Dermis blood vessel endothelial cell (primary cell): ENCODE measurements at places on chromosomes 1 and 21.

GRCh38 chr1:44596511-44596910, 77.8 kb downstream of the TMEM53 start:
- DNase-seq, result no peak

GRCh38 chr1:91024481-91025119, 2.8 kb upstream of the ZNF644 start:
- no peak for DNase-seq

DNA sequence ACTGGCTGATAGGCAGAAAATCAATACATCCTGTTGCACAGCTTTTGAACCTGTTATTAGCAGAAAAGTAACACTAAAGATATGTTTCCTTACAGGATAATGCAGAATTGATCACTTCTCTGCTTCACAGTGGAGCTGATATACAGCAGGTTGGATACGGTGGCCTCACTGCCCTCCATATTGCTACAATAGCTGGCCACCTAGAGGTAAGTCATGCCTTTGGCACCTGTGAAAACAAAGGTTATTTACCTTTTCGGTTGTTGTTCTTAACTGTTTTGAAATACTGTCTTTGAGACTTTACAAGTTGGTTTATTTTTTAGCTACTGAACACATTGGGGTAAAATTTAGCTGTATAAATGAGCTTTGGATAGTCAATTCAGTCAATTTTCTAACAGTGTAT, 36.3 kb downstream of the TNNI3K start:
- DNase-seq, result no peak

DNA sequence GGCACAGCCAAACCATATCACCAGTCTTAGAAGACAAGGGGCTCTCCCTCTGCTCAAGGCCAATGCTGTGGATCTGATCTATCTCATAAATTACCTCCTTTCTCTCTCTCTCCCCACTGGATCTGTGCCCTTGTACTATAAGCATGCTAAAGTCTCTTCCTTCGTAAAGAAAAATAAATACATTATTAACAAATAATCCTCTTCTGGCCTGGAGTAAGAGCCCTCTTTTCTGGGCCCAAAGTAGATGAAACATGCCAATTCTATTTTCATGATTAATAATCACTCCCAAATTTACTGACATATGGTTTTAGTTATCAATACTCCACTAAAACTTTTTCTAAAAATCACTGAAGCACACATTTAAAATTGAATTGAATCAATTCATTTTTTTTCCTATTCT, 889.7 kb downstream of the ADGRL2 start:
- no peak for DNase-seq

GRCh38 chr1:227849251-227849650, 33.8 kb downstream of the PRSS38 start:
- no peak for DNase-seq

GRCh38 chr1:84642774-84643173, 47.5 kb downstream of the SSX2IP start:
- no peak for DNase-seq

GRCh38 chr21:15687208-15687607, 42.6 kb upstream of the USP25 start:
- no peak for DNase-seq

GRCh38 chr1:98179151-98179773, 258.4 kb upstream of the DPYD start:
- no peak for DNase-seq

DNA sequence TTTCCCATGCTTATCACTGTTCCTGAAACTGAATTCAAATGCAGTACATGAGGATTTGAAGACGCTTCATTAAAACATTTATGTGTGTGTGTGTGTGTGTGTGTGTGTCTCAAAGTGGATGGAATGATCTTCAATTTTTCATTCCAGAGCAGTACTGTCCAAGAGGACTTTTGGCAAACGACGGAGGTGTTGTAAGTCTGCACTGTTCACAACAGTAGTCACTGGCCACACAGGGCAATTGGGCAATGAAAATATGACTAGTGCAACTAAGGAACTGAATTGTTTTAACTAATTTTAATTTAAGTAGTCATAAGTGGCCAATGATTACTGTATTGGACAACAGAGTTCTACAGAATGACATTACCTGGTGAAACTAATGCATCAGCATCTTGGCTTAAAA, 5.0 kb downstream of the TAF5L start:
- no peak for DNase-seq

DNA sequence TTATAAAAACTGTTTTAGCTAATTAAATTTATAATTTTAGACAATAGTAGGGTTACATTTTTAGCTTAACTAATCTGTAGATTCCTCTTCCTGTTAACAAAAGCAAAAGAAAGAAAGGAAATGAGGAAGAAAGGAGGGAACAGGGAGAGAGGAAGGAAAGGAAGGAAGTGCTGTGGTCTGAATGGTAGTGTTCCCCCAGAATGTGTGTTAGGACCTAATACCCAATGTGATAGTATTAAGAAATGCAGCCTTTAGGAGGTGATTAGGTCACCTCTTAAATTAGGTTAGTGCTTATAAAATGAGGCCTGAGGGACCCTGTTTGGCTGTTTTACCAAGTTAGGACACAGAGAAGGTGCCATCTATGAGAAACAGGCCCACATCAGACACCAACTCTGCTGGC, 136.9 kb upstream of the SAMSN1 start:
- DNase-seq, result no peak

- peak; percentile 48 for DNase-seq
These were observed 3.1 kb downstream of the SMIM1 start for GRCh38 chr1:3775490-3776230.

GRCh38 chr1:173360487-173361063, 116.6 kb upstream of the PRDX6 start:
- no peak for DNase-seq

GRCh38 chr1:226360106-226360746, 47.7 kb downstream of the PARP1 start:
- no peak for DNase-seq

- DNase-seq, result no peak
These were observed 242.1 kb downstream of the GRIK1 start for GRCh38 chr21:29697555-29698193.

- no peak for DNase-seq
These were observed 126.2 kb downstream of the RASAL2 start for GRCh38 chr1:178220094-178220493.

DNA sequence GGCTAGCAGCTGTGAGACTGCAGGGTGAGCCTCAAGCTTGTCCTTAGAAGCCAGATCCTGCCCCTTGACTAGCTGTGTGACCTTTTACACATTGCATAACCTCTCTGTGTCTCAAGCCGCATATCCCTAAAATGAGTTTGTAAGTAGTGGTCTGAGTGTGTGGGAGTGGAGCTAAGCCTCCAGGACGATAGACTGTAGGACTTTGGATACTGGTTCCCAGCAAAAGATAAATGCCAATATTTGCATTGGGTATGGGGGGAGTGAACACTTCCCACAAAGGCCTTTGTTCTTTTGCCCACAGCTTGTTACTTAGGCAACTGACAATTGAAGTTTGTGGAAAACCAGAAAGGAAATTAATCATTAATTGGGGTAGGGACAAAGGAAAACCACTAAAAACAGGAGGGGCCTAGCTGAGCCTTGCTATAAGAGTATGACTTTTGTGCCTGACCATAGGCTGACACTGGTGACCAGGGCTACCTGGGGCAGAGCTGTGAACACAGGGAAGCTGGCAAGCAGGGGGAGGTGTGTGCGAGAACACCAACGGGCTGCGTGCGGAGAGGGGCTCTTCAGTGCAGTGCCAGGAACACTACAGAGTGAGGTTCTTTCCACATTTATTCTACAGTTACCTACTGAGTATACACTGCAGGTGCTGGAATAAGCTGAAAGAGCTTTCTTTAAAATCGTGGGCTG, 102.4 kb upstream of the ETV3 start:
- DNase-seq, result no peak

GRCh38 chr21:36698981-36699545, at the start of gene SIM2:
TSS of gene SIM2 (plus strand) at chr21:36699115. CDS start at chr21:36699747, 632 bp downstream.
- peak; percentile 43 for DNase-seq

- no peak for DNase-seq
These were observed 47.0 kb upstream of the POU2F1 start for GRCh38 chr1:167173516-167174184.

DNA sequence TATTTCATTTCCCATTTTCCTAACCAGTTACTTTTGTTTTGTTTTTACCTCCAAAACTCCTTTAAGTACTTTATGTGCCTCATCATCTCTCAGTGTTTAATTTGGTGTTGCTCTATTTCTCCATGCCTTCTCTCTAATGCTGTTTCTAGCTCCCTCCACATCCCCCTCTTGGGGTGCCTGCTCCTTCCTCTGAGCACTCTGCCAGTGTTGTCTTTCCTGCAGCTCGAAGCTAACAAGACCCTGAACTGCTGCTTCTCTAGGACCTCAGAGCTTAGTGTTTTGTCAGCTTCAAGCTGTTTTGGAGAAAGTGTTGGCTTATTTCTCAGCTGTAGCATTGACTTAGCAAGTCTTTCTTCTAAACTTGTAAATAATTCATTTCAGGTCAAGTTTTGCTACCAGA, 290.6 kb downstream of the DPYD start:
- DNase-seq, result peak; percentile 8

- no peak for DNase-seq
These were observed 3.5 kb downstream of the CEP170 start for GRCh38 chr1:243251539-243251938.

DNA sequence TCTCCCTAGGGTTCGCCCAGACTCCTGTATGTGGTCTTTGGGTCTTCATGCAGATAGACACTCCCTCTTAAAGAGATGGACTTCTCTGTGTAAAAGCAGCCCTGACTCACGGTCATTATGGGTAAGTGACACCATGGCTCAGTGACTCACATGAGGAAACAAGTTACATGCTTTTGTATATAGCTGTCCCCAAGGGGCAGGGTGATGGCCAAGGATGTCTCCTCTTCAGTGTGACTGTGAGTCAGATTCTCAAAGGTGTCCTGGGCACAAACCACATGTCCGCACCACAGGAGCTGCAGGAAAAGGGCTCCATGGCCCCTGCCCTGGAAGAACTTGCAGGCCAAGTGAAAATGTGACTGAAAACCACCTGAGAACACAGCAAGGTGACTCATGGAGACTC, 380.4 kb downstream of the NPHP4 start:
- DNase-seq, result no peak
